ENCODE measurements at places on chromosomes 6 and 20.

- no peak for DNase-seq
Measured at GRCh38 chr6:46078294-46078693, 51.5 kb upstream of the ENPP4 start.

DNA sequence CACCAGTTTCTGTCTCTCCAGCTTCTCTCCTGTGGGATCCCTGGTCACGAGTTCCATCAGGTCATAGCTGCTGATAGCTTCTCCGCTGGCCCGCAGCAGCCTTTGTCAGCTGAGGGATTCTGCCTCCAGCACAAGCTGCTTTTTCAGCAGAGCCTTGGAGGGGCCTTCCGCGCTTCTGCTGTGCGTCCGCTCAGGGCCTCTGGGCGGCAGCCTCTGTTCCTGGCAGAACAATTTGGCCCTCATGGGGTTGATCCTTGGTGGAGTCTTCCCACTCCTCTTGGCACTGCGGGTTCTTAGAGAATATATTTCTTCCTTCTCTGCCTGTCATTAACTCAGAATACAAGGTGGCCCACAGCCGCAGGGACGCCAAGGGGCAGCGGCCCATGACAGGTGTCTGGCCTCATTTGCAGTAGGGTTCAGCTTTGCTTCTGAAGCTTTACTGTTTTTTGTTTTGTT is 158.8 kb downstream of the DTNBP1 start:
- DNase-seq, result no peak

DNA sequence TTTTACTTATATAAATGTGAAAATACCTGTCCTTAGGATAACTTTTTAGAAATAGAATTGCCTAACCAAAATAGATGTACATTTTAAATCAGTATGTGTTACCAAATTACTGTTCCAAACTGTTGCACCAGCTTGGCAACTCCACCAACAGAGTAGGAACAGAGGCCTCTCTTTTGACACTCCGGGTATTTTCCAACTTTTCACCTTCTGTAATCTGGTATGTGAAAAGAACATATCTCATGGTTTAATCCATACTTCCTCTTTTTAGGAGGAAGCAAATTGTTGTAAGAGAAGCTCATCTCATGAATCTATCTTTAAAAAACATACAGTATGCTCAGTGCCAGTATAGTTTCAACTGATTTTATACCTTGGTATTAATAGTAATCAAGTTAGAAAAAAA is 24.9 kb downstream of the RNF144B start:
- no peak for DNase-seq

DNA sequence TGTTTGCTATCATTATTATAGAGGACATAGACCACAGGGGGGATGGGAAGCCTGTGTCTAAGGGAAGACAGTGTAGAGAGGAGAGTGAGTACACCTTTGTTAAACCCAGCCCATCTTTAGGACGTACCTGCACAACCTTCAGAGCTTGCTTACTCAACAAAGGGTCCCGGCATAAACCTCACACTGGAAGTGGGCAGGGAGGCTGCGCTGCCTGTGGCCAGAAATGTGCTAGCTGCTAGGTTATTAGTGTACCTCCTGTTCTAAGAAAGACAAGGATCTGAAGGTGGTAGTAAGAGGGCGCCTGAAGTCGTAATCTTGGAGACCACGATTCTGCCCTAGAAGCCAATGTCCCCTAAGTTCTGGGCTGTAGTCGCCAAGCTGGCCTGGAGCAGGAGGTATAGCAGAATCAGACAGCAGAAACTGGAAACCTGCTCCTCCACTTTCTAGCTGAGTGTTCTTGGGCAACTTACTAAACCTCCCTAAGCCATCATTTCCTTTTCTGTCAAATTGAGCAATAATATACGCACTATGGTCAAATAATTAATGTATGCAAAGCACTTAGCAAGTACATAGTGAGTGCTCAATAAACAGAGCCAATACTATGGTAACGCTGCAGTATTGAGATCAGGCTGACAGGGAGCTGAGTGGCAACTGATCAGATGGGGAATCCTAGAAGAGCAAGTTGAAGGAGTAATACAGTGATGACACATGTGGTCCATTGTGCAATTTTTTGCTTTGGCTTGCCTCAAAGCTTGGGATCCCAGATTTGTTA is 16.8 kb upstream of the AKIRIN2 start:
- DNase-seq, result no peak

- no peak for DNase-seq
Measured at GRCh38 chr6:158663625-158664165, 13.8 kb downstream of the SYTL3 start.

DNA sequence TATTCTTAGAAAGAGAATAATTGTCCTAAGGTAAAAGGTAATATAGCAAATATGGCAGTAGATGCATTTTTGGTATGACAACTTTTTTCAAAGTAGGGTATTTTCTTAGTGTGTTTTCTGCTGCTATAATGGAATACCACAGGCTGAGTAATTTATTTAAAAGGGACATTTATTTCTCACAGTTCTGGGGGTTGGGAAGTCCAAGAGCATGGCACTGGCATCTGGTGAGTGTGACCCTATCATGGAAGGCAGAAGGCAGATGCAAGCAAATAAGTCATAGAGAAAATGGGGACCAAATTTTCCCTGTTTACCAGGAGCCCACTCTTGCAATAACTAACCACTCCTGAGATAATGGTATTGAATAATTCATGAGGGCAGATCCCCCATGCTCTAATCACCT is 922.5 kb upstream of the MAN1A1 start:
- no peak for DNase-seq

GRCh38 chr6:108652375-108652774 is 91.7 kb downstream of the FOXO3 start:
- DNase-seq, result no peak

DNA sequence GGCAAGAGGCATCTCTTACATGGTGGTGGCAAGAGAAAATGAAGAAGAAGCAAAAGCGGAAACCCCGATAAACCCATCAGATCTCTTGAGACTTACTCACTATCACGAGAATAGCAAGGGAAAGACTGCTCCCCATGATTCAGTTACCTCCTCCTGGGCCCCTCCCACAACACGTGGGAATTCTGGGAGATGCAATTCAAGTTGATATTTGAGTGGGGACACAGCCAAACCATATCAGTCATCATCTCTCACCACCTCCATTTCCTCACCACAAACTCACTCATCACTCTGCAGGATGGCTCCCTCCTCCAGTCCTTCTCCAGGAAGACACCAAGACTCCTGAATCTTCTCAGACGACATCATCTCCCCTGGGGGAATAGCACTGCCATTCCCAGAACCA is 25.8 kb upstream of the SLC16A10 start:
- DNase-seq, result no peak

DNA sequence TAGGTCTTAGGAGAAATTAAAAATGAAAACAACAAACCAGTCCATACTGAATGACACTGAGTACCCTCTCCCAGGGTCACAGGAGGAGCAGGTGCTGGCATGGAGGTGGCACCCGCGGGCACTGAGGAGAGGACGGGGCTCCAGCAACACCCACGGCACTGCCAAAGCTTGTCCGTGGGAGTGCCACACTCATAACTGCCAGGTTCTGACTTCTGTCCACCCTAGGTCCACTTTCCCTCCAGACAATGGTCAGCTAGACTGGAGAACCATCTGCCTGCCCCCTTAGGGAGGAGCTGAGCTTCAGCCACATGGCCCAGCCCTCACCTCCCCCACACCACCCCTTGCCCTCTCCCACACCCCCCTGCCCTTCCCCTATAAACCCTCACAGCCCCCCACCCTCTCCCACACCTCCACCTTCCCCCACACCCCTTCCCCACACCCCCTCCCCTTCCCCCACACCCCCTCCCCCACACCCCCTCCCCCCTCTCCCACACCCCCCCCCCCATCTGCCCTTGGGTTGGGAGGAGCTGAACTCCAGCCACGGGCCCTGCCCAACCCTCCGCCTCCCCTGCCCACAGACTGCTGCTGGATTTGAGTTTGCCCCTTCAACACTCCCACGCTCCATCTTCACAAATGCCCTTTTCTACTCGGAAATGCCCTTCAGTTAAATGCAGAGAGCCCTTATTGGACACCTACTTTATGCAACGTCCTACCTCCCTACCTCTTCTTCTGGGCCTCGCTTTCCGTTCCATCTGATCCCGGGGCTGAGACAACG is 129.6 kb downstream of the TAF4 start:
- no peak for DNase-seq

Data from GM12892 (cell line).